Substantia nigra (tissue), 51 donors: ENCODE measurements at places on chromosomes 13 and 19.

- no peak for DNase-seq
These were observed 183.7 kb downstream of the COL4A1 start for GRCh38 chr13:110123041-110123809.

DNA sequence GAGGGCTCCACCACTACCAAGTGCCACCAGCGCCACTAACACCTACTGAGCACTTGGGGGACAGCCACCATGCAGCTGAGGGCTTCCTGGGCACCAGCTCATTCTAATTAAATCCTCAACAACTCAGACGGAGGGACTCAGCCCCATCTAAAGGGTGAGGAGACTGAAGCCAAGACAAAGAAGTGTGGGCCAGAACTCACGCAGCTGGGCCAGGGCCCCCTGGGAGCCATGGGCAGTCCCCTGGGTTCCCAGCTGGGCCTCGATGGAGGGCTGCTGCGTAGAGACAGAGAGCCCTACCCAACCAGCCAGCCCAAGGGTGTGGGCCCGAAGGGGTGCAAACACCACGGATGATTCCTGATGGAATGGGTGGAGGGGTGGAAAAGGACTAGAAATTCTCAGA is 12.8 kb upstream of the PRKD2 start:
- no peak for DNase-seq

DNA sequence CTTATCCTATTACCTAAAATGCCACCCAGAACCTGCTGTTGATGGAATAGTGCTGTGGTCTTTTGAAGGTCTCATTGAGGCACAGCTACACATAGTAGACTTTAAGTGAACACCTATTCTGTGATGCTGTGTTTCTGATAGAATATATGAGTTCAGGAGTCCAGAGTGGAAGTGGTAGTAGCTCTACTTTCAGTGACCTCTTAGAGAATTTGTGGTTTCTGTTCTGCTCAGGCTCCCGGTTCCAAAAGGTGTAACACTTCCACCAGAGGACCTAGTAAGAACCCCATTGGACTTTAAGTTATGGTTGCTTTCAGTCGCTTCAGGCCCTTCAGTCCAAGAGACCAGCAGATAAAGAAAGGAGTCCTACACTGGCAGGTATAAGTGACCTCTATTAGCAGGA is 11.4 kb upstream of the MYCBP2 start:
- DNase-seq = no peak

- no peak for DNase-seq
These were observed 150.9 kb downstream of the VWA8 start for GRCh38 chr13:41809962-41810361.

- no peak for DNase-seq
These were observed 1.9 kb downstream of the CNN2 start for GRCh38 chr19:1028062-1028926.
